NCI-H1417 treated with DMSO at 0.1 percent for 48 hours (cell line): ENCODE measurements at places on chromosomes 5 and 9.

- DNase-seq = no peak
Observed at GRCh38 chr9:127519301-127520166, 68.2 kb downstream of the LRSAM1 start.

DNA sequence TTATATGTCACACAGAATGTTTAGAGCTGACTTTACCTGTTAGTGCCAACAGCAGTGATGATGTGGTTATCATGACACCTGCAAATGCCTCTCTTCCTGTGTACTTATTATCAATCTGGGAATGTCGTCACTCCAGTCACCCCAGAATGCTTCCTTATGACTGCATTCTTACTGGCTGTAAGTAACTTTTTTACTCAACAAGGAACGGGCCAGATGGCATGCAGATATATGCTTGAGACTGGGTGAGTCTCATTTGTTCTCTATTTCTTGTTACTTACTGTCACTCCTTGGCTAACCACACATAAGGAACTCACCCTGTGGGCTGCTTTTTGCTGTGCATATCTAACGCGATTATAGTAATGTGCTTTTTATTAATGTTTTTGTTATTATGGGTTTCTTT lies 385.5 kb upstream of the MEF2C start:
- no peak for DNase-seq

DNA sequence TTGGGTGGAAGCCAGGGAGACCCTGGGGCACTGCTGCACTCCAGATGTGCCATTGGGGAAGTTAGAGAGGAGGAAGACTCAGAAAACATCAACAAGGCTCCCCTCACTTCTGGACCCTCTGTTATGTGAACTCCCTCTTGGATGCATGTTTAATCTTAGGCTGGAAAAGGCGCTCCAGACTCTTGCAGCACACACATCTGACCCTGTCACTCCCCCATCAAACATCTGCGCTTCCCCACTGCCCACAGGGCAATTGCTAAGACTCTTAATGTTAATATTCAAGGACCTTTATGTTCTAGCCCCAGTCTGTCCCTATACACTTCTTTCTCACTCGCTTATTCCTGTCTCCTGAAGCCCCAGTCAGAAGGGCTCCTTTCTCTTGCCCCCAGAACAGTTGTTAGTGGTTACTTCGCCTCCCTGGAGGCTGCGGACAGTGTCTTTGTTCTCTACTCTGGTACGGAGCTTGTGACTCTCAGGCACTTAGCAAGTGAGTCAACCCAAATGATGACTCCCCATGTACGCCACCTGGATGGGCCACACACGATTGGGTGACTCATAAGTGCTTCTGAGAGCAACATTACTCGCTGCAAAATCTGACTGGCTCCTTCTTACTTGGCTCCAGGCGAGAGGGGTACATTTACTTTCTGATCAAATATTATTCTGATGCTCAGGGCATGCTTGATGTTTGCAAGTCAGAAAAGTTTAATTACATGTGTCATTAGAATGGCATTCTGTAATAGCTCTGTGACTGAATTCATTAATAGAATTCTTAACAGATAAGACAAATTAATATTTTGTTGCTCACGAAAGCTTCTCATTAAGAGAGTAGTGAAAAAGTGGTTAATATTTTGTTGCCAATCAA lies 193.6 kb downstream of the HSPA4 start:
- no peak for DNase-seq

GRCh38 chr5:73126381-73126780 lies 6.0 kb downstream of the TMEM171 start:
- DNase-seq = no peak

DNA sequence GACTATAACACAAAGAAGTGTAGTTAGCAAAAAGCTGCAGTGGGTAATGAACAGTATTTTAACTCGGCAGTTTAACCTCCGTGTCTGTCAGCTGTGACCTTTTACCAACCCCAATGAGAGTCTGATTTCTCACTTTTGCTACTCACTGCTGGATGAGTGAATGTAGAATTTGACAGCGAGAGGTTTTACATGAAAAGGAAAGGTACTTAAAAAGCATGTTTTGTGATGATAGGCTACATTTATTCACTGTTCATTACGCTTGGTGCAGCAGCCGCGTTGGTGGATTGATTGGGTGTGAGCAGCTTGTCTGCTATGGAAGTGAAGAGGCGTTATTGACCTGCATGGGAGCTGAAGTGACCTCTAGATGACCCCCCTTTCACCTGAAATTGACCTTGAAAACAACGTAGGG lies 867.7 kb downstream of the NR2F1-AS1 start:
- DNase-seq = no peak

DNA sequence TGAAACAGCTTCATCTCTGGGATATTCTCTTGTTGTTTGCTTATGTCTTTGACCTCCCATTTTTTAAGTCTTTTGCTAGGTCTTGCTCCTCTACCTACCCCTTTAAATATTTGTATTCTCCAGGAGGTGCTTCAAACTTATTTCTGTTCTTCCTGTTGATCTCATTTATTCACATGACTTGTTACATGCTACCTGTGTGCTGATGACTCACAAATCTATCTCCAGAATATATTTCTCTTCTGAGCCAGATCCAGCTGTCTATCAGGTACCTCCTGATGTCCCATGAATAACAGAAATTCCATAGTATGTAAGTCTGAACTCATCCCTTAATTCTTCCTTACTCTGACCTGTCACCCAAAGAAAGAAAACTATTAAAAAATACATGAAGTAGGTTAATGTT lies 11.0 kb downstream of the NIPBL start:
- DNase-seq = no peak

DNA sequence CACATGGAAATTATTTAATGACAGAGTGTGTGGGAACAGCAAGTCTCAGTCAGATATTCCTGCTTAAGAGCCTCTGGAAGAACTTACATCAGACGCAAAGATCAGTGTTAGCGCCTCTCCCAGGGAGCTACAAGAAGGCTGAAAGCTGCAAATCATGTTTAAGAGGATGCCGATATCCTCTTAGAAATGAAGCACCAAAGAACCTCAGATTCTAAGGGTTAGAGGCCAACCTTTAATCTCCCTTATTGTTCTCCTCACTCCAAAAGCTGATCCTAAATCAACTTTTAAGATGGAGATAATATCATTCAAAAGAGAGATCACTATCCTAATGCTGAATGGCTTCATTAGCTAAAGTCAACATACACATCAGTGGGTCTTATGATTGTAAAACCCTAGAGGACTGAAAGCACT lies 160.6 kb downstream of the NFIB start:
- no peak for DNase-seq

- DNase-seq = no peak
Observed at GRCh38 chr5:104998572-104998971, 1436.0 kb upstream of the NUDT12 start.

GRCh38 chr5:120767178-120767820 lies 303.2 kb downstream of the PRR16 start:
- no peak for DNase-seq

DNA sequence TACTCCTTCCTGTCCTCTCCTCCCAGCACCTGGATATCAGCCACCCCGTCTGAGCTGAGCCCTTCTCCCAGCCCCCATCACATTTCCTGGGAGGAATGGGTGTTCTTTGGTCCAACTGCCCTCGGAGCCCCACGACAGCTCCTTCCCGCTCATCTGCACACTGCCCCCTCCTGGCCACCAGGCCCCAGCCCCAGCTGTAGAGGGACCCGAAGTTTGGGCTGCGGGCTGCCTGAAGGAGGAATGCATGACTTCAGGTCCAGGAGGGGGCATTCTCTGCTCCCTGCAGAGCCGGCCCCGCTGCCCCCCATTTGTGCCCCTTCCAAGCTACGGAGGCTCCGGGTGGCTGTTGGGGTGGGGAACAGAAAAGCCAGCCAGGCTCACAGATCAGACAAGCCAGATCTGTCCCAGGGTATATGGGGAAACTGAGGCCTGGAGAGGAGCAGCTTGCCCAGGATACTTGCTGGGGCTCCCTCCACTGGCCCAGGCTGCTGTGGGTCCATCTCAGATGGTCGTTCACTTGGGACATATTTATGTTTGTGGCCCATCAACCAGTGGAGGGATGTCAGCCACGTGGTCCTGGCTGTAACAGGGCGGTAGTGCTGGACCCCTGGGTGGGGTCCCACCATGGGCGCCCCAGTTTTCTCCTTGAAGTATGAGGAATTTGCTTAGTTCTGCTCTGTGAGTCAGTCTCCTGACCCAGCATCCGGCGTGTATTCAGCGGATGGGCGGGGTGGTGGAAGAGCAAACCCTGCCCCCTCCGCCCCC lies 33.1 kb downstream of the DAB2IP start:
- no peak for DNase-seq

DNA sequence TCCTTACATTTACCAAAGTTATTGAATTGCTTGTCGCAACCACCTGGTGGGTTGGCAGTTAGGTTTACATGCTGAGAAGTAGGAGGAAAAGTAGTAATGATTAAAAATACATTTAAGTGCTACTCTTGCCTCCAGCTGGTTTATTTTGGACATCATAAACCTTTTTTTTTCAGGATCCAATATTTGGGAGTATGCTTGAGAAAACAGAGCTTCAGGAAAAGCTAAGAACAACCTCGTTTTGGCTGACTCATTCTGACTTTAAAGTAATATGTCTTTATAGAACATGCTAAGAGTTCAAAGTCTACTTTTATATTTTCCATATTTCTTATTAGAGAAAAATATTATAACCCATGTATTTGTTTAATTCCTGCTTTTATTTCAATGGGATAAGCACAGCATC lies 41.7 kb upstream of the BNC2 start:
- DNase-seq = no peak

DNA sequence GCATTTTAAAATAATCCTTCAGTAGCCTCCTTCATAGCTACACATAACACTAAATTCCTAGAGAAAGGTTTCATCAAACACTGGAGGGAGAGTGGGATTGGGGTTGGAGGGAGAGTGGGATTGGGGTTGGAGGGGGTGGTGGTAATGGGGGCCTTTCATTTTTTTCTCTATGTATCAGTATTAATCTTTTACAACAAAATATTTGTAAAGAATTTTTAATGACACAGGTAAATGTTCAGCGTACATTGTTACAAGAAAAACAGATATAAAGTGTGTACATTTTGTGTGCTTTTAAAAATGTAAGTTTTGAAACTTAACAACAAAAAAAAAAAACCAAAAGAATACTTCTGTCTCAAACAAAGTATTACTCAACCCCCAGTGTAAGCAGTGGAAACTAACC lies 266.4 kb downstream of the DENND1A start:
- DNase-seq = no peak

DNA sequence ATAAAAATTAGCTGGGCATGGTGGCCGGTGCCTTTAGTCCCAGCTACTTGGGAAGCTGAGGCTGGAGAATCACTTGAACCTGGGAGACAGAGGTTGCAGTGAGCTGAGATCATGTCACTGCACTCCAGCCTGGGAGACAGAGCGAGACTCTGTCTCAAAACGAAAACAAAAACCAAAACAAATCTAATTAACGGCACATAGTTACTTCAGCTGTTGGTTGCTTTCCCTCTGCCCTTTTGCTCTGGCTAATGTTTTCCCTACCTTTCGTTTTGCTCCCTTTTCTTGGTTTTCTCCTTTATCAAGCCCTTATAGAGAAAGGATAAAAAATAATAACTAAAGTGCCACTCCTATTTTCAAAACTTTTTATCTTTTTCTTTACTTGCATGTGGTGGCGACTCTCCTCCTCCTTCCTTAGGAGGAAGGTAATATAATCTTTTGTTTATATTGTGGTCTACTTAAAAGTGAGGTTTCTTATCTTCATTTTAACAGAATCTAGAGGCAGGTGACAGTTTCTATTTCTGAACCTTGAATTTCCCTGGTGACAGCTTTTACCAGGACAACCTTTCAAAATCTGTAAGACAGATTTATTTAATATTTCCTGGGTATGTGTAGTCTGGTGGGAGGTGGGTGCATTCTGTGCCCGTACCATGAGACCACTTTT lies 125.4 kb downstream of the ARHGEF28 start:
- DNase-seq = no peak

- no peak for DNase-seq
Observed at GRCh38 chr5:51395245-51395644, 12.0 kb downstream of the ISL1 start.

DNA sequence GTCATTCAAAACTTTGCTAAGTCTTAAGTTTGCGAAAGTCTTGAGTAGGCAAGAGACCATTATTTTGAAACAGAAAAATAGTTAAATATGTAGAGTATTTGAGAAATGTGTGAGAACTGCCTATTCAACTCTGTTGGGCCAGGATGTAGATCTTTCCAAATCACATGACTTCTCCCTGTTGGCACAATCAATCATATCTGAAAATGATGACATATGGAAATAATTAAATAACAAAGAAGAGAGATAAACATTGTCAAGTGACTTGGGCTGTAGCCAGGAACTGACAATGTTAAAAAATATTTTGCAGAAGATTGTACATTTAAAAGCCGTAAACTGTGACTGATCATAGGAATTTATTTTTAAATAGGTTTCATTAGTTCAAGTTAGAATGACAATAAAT lies 104.6 kb upstream of the IL6ST start:
- no peak for DNase-seq

GRCh38 chr9:92293075-92293354 lies 482 bp downstream of the IARS1 start:
- no peak for DNase-seq

DNA sequence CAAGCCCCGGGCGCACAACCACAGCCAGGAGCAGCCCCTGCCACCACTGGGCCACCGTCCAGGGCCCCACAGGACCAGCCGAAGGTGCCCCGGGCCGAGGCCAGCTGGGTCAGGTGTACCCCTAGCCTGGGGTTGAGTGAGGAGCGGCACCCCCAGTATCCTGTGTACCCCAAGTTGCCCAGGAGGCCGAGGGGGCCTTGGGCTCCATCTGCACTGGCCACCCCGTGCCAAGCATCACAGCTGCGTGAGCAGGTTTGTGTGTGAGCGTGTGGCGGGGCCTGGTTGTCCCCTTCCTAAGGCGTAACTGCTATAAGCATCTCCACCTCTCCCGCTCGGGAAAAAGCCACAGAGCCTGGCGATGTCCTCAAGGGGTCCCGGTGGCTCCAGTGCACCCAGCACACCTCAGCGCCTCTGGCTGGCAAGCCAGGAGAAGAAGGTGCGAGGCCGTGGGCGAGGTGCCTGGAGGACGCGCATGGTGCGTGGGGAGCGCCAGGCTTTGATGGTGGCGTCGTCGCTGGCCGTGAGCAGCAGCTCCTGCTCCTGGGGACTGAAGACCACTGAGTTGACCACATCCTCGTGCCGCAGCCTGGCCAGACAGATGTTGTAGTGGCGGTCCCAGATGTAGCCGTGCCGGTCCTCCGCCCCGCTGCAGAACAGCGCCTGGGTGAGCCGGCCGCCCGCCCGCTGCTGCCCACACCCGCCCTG lies 3.9 kb downstream of the FBXW5 start:
- DNase-seq = no peak

- DNase-seq = no peak
Observed at GRCh38 chr5:44183753-44184152, 205.5 kb downstream of the FGF10 start.

DNA sequence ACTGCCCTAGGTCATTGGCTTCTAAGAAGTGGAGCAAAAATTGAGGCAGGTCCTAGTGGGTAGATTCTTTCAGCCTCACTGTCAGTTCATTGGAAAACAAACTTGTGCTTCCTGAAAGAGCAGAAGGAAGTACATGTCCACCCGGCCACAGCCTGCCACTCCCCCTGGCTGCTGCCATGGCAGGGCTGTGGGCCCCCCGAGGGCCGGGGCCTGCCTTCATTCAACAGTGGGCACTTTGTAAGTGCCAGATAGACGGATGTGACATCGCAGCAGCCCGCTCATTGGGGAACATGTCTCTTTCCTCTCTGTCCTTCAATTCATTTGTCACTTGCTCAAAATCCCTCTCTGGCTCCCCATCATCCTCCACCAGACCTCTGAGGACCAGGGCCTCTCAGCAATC lies 20.6 kb upstream of the NEURL1B start:
- DNase-seq = no peak
